ENCODE measurements at places on chromosomes 7 and 10.

- DNase-seq: no peak
Observed at GRCh38 chr10:34723750-34724149, 91.3 kb downstream of the PARD3 start.

DNA sequence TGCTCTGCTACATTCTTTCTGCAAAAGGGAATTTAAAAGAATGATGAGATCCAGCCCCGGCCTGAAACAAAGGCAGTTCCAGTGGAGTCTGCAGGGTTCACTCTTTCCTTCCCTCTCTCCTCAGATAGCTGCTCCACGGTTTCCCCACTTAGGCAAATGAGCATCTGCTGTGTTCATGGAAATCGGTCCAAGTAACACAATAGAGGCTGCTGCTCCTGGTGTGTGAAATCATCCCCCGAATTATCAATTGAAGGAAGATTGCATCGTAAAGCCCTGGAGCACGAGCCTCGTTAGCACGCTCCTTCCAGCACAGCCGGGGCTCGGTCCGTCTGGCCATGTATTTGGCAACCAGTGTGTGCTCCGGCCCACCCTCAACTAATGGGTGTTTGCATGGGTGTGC lies 108.3 kb upstream of the DPP6 start:
- DNase-seq: no peak

GRCh38 chr7:40795607-40796006 lies 660.8 kb downstream of the SUGCT start:
- no peak for DNase-seq

DNA sequence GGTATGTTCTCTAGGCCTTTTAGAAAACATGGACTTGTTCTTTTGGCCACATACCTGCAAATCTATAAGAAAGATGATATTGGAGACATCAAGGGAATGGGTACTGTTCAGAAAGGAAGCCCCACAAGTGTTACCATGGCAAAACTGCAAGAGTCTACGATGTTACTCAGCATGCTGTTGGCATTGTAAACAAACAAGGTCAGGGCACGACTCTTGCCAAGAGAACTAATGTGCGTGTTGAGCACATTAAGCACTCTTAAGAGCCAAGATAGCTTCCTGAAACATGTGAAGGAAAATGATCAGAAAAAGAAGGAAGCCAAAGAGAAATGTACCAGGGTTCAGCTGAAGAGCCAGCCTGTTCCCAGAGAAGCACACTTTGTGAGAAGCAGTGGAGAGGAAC lies 37.1 kb downstream of the SDK1 start:
- DNase-seq: no peak

GRCh38 chr10:45560262-45560661 lies 112.3 kb downstream of the ZFAND4 start:
- no peak for DNase-seq

- no peak for DNase-seq
Observed at GRCh38 chr7:111561654-111561903, 713 bp downstream of the IMMP2L start.

DNA sequence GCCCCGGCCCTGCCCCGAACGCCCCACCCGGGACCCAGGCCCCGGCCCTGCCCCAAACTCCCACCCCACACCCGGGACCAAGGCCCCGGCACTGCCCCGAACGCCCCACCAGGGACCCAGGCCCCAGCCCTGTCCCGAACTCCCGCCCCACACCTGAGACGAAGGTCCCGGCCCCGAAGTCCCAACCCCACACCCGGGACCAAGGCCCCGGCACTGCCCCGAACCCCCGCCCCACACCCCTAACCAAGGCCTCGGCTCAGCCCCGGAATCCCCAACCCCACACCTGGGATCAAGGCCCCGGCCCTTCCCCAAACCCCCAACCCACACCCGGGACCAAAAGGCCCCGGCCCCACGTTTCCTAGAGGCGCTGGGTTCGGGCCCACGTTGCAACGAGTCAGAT lies 1.1 kb upstream of the LARP4B start:
- DNase-seq: no peak

DNA sequence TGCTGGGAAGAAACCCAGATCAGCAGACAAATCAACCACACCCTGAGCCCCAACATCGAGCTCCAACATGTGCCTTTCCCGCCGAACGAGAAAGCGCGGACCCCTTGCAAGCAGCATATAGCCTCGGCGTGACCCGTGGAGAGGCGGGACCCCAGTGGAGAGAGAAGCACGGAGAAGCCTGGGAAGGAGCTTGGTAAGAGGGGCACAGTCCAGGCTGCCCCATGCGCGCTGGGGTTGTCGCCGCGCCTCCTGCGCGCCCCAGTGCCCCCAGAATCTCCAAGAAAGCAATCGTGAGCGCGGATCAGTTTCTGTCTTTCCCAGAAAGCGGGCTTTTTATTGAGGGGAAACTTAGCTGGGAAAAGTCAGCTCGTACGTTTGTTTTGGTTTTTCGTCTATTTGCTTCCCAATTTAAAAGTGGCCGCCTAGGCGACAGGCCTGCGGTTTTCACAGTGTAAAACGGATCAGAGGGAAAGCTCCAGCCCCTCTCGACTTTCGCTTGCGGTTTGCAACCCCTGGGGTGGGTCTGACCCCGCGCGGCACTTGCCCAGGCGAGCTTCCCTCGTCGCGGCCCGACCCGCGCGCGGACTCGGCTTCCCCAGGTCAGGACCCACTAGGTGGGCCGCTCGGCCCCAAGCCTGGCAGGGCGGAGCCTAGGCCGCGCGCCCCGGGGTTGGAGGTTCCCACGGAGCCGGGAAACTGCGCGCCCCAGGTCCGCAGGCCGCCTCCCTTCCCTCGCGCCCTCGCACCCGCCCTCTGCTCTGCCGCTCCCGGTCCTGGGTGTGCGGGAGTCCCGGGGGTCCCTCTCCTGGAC lies 31.1 kb downstream of the SKIDA1 start:
- DNase-seq: no peak

GRCh38 chr7:28731092-28731658 lies 227.0 kb downstream of the TRIL start:
- DNase-seq: no peak

DNA sequence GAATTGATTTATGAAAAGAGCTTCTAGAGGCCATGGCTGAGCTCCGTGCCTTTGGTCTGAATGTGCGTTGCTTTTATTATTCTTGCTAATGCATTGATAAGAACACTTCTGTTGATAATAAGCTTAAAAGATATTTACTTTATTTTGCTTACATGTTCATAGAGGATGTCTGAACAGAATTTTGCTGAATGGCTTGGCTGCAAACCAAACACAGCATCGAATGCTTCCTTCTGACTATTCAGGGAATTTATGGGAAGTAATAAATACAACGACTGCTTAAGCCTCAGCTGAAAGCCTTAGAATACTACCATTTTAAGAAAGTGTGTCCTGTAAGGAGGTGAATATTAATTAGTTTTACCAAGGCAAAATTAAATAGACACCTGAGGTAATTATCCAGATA lies 643.5 kb upstream of the POT1 start:
- DNase-seq: no peak

DNA sequence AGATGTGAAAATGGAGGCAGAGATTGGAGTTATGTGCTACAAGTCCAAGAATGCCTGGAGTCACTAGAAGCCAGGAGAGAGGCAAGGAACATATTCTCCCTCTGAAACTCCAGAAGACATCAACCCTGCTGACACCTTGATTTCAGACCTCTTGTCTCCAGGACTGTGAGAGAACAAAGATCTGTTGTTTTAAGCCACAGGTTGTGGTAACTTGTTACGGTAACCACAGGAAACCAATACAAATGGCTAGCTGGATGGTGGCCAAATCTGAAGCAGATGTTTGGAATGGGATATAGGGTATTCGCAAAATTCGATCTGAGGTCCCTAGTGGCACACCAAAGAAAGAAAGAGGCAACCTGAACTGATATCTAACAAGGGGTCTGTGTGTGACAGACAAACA lies 129.0 kb downstream of the HERPUD2 start:
- DNase-seq: no peak

- DNase-seq: peak; percentile 11
Observed at GRCh38 chr7:32890010-32890792, 1.4 kb downstream of the KBTBD2 start.

DNA sequence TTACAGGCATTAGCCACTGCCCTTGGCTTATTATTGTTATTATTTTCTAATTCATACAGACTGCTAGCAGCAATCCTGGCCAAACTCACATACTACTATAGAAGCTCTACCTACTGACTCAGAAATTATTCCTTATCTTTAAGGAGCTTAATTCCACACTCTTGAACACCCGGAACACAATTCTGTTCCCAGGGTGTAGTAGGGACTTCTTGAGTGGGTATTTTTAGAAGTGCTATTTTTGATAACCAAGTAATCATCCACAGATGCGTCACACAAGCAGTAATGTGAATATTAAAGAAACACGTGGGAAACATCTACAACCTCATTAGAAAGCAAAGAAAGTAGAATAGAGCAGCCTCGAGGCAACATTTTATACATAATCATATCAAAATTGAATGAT lies 149.2 kb downstream of the PTEN start:
- DNase-seq: no peak

- no peak for DNase-seq
Observed at GRCh38 chr10:124040451-124041188, 52.8 kb downstream of the CHST15 start.

DNA sequence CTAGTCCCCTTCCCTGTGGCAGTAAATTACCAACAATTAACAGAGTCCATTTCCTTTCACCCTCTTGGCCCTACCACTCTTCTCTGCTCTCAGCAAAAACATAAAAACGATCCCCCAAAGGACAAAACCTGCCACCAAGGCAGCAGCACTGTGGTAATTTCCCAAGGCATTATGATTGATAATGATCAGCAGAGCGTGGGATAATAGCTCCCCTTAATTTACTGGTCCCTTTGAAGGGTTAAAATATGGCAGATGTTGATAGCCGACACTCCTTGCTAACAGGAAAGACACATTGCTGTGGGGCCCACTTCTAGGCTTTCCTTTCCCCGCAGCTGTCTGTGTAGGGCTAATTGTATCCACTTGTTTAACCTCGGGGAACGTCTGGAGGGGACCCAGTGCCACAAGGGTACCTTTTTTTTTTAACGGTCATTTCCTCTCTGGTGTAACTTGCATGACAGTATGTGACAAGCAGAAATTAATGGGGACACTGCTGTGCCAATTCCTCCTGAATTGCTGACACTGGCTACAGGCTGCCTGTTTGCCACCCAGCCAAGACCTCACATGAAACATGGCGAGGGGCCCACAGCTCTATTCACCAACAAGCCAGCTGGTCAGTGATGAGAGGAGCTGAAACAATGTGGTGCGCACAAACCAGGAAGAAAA lies 81.3 kb downstream of the CDK6 start:
- DNase-seq: no peak

GRCh38 chr7:155202106-155202871 lies 95.4 kb upstream of the INSIG1 start:
- DNase-seq: no peak

GRCh38 chr10:106931159-106931852 lies 233.2 kb downstream of the SORCS1 start:
- no peak for DNase-seq

- no peak for DNase-seq
Observed at GRCh38 chr7:132415259-132415658, 161.0 kb downstream of the PLXNA4 start.

DNA sequence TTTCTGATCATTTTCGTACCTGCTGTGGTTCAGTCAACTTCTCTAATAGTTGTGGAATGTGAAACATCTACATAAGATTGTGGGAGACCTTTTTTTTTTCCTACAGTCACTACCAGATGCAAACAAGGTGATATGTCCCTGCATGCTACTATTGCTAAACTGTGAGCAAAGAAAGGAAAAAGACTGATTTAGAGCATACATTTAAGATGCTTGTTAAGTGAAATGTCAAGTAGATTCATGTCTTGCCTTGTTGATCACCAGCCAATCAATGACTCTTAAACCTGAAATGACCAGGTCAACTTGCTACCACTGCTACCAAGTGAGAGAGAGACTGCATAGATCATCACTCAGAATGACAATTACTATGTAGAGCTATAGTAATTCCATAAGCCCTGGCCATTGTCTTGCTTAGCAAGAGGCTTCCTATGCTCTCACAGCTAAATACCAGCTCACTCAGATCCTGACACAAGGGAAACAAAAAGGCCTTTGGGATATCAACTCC lies 84.3 kb upstream of the SKAP2 start:
- no peak for DNase-seq
